ENCODE measurements at places on chromosomes 12 and 14.

- DNase-seq: no peak
Measured at GRCh38 chr14:76829013-76829365, 2.8 kb downstream of the LRRC74A start.

- DNase-seq: no peak
Measured at GRCh38 chr14:80927083-80927989, 14.2 kb downstream of the CEP128 start.

- DNase-seq: no peak
Measured at GRCh38 chr12:120224304-120225199, 23.6 kb upstream of the RPLP0 start.

- no peak for DNase-seq
Measured at GRCh38 chr12:80655751-80656150, 51.7 kb upstream of the MYF6 start.

Measured in activated B cell treated with CpG ODN at 0.5 μM for 24 hours (primary cell).